Left renal cortex interstitium (tissue), 4 donors: ENCODE measurements at places on chromosomes 5 and 9. TPM values are rescaled to one million over a fixed set of nuclear protein-coding genes. Genes with fewer than 3 reads are reported as not detected.

Gene FRMPD1
- polyA plus RNA-seq: 1.3 TPM

Gene BARX1
- polyA plus RNA-seq: 0.33 TPM

Gene KCNIP1
- polyA plus RNA-seq: 12.1 TPM

Gene TSLP
- polyA plus RNA-seq: 0.40 TPM

Gene TEK
- polyA plus RNA-seq: 30.9 TPM

Gene INSL6
- polyA plus RNA-seq: 0.19 TPM

Gene PPP3R2
- polyA plus RNA-seq: 0.09 TPM

Gene PDE4D
- polyA plus RNA-seq: 23.8 TPM

Gene KCNV2
- polyA plus RNA-seq: 0.19 TPM

Gene CLIC3
- polyA plus RNA-seq: 0.66 TPM

Gene ANKRD18B
- 1.7 TPM for polyA plus RNA-seq

Gene FBN2
- polyA plus RNA-seq: 93.9 TPM

Gene ASPN
- polyA plus RNA-seq: 10.2 TPM

Gene PIP5KL1
- 2.0 TPM for polyA plus RNA-seq

DNA sequence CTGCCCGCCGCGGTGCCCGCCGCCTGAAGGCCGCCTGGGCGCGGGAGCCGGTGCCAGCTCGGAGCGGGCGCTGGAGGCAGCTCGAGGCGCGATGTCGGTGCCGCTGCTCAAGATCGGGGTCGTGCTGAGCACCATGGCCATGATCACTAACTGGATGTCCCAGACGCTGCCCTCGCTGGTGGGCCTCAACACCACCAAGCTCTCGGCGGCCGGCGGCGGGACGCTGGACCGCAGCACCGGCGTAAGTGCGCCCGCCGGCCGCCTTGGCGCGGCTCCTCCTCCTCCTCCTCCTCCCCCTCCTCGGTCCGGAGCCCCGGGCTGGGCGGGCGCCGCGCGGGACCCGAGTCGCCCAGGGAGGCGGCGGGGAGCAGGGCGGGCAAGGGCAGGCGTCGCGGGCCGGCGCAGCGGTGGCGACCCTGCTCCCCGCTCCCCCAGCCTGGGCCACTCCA, 455 bp downstream of the OLFM1 start:
- DNase-seq: no peak

GRCh38 chr9:122389799-122390481, 19.1 kb downstream of the PTGS1 start:
- DNase-seq: no peak

DNA sequence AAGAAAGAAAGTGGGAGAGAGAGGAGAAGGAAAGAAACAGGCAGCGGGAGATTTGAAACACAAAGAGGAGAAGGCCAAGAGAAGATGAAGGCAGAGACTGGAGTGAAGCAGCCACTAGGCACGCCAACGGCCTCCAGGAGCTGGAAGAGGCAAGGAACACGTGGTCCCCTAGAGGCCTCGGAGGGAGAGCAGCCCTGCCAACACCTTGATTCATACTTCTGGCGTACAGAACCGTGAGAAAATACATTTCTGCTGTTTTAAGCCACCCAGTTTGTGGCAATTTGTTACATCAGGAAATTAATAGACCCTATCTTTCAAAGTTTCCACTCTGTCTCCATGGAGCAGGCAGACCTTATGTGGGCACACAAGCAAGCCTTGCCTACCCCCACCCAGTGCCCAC, 133.4 kb downstream of the ACTL7B start:
- no peak for DNase-seq

GRCh38 chr5:42285230-42285629, 138.0 kb upstream of the GHR start:
- no peak for DNase-seq

GRCh38 chr9:16192403-16193017, 639.7 kb downstream of the CCDC171 start:
- no peak for DNase-seq

GRCh38 chr9:135105211-135105745, 17.8 kb downstream of the OLFM1 start:
- DNase-seq: no peak

DNA sequence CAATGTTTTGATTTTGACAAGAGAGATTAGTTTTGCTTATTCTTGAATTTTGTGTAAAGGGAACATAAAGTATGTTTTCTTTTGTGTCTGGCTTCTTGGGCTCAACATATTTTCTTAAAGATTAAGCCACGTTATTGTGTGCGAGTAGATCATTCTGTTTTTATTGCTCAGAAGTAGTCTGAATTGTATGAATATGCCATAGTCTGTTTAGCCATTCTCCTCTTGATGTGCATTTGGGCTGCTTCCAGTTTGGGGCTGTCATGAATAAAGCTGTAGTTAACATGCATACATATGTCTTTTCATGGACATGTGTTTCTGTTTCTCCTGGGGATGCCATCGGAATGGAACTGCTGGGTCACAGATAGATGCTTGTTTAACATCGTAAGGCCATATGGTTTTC, 198.9 kb downstream of the FANCC start:
- DNase-seq: no peak

DNA sequence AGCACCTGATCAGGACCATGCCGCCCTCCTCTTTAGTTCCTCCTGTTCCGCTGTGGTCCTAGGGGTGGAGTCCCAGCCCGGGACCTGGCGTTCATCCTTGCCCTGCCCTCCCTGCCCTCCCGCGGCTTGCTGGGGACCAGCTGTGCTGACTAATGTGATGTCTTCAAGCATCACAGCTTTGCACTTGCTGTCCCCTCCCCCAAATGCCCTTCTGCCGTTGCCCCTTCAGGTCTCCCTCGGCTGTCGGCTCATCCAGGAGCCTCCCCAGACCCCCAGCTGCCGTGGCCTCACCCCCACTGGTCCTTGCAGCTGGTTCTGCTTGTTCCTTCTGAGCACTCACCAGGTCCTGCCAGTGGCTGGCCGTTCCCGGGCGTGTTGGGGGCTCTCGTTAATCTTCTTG, 19.9 kb downstream of the RXRA start:
- DNase-seq: no peak

DNA sequence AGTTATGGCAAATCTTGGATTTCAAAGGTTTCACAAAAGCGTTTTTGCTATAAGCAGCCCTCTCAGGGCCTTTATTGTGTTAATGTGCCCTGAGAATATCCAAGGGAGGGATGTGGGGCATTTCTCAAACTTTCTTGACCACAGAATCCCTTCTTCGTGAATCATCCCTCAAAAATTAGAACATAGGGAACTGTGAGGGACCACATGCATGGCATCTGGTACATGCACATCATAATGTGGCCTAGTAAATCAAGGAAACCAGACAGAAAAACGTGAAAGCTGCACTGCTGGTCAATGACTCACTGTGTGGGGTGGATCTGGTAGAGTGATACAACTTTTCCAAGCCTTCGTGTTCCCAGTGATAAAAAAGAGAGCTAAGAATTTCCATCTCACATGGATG, 22.4 kb downstream of the DDX31 start:
- DNase-seq: no peak

GRCh38 chr5:178284093-178284675, 51.6 kb upstream of the PHYKPL start:
- DNase-seq: no peak

DNA sequence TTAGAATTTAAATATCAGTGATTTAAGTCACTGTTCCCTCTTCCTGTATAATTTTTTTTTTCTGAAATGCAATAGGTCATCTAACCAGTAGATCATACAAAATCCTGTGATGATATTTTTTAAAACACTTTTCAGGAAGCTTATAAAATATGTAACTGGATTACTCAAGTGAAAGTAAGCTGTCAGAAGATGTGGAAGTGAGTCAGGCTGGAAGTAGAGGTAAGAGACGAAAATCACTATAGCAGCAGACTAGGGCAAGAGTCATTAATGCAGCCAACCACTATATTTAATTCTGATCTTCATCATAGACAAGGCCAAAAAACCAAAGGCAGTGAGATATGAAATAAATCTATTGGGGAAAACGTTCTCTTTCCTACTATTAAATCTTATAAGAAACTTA, 65.7 kb upstream of the C6 start:
- no peak for DNase-seq

DNA sequence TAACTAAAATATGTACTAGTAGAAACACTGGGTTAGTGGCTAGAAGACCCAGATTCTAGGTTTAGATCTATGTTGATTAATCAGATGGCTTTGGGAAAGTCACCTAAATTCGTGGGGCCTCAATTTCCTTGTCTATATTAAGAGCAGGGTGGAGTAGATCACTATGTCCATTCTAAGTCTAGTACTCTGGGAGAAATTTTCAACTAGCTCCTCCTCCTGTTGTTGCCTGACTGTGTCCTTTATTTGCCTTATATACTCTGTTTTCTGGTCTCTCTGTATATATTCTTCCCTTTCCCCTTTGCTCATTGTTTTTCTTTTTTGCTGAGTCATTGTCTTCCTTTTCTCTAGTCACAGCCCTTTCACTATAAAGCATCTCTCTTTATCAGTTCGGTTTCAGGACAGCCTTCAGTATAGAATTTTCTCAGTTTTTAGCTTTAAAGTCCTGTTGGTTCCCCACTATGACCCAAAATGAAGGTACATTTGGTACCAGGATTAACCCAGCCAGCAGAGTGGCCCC, 44.5 kb upstream of the CDH6 start:
- no peak for DNase-seq

DNA sequence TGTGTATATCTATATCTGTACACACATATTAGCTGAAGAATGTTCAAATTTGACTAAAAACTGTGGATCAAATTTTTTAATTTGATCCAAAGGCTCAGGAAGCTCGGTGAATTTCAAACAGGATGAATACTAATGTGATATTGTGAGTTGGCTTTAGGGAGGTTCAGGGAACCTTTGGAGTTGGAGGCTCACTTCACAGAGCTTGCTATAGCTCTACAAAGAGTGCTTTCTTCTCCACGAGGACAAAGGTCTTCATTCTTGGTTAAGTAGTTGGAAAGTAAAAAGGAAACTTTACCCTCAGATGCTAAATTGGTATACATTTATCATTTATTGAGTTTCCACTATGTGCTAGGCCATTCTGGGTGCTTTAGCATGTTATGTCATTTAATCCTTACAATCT, 36.3 kb upstream of the MTAP start:
- DNase-seq: no peak

- DNase-seq: no peak
Measured at GRCh38 chr9:92325991-92326500, 293 bp downstream of the CENPP start.

DNA sequence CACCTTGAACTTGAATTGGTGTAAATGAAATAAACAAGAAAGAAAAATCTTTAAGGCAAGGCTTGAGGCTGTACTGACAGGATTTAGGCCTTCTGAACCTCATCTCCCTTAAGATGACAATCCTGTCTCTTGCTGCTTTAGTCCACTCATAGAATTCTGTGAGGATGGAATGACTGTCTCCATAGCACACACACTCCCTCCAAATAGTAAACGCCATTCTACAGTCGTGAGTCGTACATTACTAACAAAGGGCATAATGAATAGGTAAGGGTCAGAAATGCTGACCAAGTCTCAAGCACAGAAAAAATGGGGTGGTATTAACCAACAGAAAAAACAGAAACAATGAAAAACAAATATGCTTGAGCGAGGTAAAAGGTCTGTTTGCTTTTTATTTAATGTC, 71.8 kb upstream of the SIMC1 start:
- DNase-seq: no peak

- DNase-seq: no peak
Measured at GRCh38 chr5:116315531-116315930, 230.7 kb downstream of the COMMD10 start.

- no peak for DNase-seq
Measured at GRCh38 chr9:36731068-36731956, 158.6 kb downstream of the MELK start.

GRCh38 chr9:128370367-128370751, 815 bp upstream of the URM1 start:
- no peak for DNase-seq

DNA sequence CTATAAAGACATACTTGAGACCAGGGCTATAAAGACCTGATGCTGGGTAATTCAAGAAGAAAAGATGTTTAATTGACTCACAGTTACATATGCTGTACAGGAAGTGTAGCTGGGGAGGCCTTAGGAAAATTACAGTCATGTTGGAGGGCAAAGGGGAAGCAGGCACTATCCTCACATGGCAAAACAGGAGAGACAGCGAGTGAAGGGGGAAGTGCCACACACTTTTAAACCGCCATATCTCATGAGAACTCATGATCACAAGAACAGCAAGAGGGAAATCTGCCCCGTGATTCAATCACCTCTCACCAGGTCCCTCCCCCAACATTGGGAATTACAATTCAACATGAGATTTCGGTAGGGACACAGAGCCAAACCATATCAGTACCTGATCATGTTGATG, 89.9 kb upstream of the ADAMTSL1 start:
- no peak for DNase-seq

DNA sequence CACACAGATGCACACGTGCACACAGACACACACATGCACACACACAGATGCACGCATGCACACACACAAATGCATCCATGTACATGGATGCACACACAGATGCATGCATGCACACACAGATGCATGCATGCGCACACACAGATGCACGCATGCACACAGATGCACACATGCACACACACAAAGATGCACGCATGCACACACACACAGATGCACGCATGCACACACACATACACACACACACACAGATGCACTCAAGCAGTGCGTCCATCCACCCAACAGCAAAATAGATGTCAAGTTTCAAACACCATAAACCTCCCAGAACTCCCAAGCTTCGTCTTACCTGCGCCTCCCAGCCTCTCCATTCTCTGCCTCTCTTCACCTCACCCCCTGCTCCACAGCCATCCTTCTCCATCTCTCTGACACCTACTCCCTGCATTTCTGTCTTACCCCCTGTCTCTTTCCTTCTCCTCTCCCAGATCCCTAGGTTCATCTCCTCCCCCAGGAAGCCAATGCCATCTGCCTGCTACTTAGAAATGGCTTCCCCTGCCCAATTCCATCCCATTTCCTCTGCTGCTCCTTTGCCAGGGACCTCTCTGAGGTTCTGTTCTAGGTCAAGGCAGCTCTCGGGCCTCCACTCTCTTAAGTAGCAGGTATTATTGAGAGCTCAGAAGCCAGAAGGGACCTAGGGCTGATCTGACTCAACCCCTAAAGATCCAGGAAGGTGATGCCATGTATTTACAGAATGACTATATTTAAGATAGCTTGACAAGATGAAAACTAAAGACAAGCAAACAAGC, 297.2 kb downstream of the MED10 start:
- DNase-seq: no peak
